ENCODE measurements at places on chromosomes 3 and 15.

- DNase-seq = no peak
Observed at GRCh38 chr3:189512039-189512438, 119.2 kb upstream of the TP63 start.

GRCh38 chr3:73270839-73271483 is 209.5 kb downstream of the EBLN2 start:
- no peak for DNase-seq

DNA sequence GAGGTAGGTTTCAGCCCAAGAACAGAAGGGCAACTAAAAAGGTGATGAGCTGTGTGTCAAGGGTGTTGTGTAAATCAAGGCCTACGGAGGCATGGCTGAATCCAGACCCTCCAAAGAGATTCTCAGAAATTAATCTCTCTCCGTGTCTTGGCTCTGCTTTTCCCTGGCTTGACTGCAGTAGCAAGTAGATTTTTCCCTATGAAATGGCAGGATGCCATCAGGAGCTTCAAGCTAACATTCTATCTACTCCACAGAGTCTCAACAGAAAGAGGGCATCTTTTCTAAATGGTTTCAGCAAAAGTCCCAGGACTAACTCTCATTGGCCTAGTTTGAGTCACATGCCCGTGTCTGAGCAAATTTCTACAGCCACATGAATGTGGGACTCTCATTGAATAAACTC is 58.3 kb downstream of the LSM3 start:
- DNase-seq = no peak

GRCh38 chr15:63439536-63440264 is 58.1 kb upstream of the CA12 start:
- DNase-seq = peak; percentile 17

Measured in dermis blood vessel endothelial cell (primary cell).